ENCODE measurements at places on chromosomes 13 and 19.

GRCh38 chr13:72448082-72448481, 279.3 kb downstream of the MZT1 start:
- no peak for DNase-seq

- no peak for DNase-seq
These were observed 10.1 kb downstream of the FAM98C start for GRCh38 chr19:38412961-38413360.

- peak; percentile 65 for DNase-seq
These were observed 22.3 kb upstream of the STARD13 start for GRCh38 chr13:33307843-33308242.

DNA sequence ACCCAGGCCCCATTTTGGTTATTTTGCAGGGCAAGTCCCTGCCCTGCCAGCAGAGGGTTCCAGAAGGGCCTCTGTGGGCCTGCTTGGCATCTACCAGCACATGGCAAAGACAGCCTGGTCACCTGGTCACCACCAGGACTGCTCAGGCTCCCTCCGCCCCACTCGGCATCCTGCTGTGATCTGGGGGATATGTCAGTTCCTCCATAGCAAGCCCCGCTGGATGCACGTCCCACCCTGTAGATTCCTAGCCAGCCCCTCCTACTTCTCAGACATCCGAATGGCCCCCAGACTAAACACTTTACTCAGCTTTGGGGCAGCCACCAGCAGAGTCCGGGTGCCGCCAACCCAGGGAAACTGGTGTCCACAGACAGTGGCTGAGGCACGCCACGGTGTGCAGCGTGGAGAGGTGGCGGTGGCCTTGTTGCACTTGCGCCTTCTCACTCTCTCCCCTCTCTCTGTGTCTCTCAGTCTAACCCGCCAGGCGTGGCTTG, 31.8 kb upstream of the USE1 start:
- DNase-seq = no peak

DNA sequence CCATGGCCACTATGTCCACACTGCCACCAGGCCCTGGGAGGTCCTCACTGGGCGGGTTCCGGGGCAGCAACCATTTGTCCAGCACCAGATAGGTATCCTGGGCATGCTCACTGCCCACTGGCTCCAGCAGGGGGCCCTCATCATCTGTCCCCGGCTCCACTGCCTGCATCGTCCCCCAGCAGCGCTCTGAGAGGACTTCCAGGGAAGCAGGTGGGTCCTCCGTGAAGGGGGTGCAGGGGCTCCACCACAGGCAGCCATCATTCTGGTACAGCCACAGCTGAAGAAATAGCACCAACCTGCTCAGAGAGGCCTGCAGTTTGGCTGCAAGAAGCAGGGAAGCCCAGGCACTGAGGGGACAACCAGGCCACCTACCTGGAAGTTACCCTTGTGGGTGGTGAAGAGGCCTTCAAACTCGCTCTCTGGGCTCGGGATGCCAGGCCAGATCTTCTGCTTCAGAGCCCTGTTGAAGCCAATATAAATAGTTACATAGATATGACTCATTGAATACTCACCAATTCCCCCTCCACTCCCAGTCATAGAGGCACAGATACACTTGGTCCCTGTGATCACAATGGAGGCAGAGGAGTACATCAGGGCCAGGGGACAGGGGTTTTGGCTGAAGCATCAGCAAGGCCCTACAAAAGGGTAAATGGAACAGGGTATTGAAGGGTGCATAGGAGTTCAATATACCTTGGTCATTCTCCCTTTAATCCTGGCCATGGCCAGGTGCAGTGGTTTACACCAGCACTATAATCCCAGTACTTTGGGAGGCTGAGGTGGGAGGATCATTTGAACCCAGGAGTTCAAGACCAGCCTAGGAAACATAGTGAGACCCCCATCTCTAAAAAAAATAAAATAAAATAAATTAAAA, 4.1 kb downstream of the SWSAP1 start:
- DNase-seq = peak; percentile 85

GRCh38 chr19:9039728-9040127, 29.5 kb upstream of the MUC16 start:
- DNase-seq = no peak

- DNase-seq = peak; percentile 31
These were observed 1.7 kb upstream of the PSMC4 start for GRCh38 chr19:39969266-39969665.

DNA sequence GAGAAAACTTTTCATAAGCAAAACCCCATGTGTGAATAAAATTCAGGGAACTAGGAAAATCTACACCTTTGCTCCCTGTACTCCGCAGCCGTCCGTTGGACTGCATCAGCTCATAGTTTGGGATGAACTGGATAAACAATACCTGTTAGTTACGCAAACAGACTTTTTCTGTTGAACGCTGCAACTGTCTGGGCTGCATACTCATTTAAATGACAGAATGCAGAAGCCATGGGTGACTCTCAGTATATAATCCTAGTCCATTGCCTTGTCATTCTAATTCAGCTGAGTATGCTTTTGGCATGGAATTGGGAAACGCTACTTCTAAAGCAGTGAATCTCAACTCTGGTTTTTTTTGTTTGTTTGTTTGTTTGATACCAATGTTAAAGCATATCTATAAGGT, 151.6 kb downstream of the SLITRK1 start:
- no peak for DNase-seq

DNA sequence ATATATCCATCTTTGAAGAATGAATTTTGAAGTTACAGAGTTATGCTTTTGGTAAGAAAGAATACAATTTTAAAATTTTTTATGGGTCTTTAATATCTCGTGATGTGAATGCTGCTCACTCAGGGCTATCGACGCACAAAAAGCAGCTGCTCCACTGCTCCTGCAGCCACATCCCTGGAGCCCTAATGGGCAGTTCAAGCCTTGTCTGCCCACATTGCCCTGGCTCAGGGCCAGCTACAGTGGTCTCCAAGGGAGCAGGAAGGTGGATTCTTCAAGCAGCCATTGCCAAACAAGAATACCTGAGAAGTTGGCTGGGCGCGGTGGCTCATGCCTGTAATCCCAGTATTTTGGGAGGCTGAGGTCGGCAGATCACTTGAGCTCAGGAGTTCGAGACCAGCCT, 85.8 kb downstream of the IPO5 start:
- DNase-seq = no peak

DNA sequence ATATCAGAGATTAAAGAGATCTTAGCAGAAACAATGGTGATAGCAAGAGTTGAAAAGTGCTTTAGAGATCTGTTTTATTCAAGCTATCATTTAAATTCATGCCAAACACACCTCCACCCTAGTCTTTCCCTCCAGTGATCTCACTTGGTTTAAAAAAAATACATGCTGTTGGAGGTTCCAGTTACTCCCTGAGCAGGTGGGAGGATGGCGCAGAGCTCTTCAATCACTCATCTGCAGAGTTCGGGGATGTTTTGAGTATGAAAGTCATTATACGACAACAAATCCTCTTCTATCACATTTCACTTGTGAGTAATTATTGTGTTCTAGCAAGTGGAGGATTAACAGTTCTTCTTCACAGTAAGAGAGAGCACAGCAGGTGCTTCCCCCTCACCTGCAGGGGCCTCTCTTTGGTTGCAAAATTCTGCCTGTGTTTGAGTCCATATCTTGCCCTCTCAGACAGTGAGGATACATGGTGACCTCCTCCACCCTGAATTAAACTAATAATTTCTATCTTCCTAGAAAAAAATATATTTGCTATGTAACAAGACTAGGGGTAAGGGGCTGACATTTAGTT, 376.7 kb downstream of the LIG4 start:
- no peak for DNase-seq

GRCh38 chr13:45295536-45295935, 45.4 kb downstream of the TPT1 start:
- peak; percentile 45 for DNase-seq
